NCI-H1694 treated with DMSO at 0.1 percent for 48 hours (cell line): ENCODE measurements at places on chromosomes 5 and 9.
A peak's percentile ranks its signal among the peaks of the same experiment; 100 is the strongest.

DNA sequence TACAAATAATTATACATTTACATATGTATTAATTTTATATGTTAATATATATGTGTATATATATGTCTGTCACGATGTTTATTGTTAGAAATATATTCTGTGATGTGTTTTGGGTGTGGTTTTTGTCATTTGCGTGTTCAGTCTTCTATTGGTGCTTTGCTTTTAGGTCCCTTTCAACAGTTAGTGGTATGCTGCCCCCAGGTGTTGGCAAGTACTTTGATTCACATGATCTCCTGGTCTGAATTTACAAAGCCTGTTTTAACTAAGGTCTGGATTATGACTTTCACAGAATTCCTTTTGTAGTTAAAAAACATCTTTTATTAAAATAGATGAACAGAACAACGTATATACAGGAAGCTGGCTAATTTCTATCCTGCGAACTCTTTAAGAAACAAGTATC is 271.5 kb downstream of the CCDC171 start:
- DNase-seq, result no peak

DNA sequence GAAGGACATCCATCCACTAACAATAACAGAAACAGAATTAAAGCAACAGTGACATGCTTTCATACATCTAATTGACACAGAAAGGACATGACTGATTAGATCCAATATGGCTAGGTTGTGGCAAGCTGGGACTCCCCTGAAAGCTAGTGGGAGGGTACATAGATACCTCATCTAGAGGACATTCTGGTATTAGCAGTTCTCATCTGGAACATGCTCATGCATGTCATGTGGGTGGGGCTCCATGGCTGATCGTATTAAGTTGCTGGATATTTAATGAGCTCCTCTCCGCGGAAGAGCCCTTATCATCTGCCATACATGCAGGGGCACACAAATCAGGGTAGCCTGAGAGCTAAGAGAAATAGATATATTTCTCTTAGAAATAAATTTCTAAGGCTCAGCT is 358.9 kb downstream of the ICE1 start:
- DNase-seq, result no peak

- DNase-seq, result peak; percentile 18
Measured at GRCh38 chr5:170218726-170219125, 14.1 kb upstream of the C5orf58 start.

- no peak for DNase-seq
Measured at GRCh38 chr9:137492464-137493363, 33.6 kb upstream of the NSMF start.

- no peak for DNase-seq
Measured at GRCh38 chr9:105439428-105439827, 8.4 kb upstream of the FSD1L start.

- no peak for DNase-seq
Measured at GRCh38 chr9:112006361-112007020, 109.9 kb downstream of the UGCG start.

GRCh38 chr5:68347536-68347935 is 132.0 kb downstream of the PIK3R1 start:
- DNase-seq, result no peak

GRCh38 chr5:33237471-33237870 is 203.3 kb upstream of the TARS1 start:
- no peak for DNase-seq

DNA sequence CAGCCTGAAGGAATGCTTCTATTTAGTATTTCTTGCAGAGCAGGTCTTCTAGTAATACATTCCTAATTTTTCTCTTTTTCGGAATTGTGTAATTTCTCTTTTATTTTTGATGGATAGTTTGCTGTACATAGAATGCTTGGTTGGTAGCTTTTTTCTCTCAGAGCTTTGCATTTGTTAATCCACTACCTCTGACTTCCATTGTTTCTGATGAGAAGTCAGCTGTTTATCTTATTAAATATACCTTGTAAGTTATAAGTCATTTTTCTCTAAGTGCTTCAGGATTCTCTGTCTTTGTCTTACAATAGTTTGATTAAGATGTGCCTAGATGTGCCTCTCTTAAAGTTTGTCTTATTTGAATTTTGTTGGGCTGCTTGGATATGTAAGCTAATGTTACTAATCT is 101.9 kb downstream of the HTR1A start:
- DNase-seq, result no peak

GRCh38 chr5:3006526-3006925 is 255.0 kb upstream of the IRX2 start:
- no peak for DNase-seq

GRCh38 chr5:122415030-122415800 is 103.2 kb downstream of the SNCAIP start:
- DNase-seq, result peak; percentile 79

- DNase-seq, result no peak
Measured at GRCh38 chr9:92010705-92011536, 60.9 kb upstream of the ROR2 start.

DNA sequence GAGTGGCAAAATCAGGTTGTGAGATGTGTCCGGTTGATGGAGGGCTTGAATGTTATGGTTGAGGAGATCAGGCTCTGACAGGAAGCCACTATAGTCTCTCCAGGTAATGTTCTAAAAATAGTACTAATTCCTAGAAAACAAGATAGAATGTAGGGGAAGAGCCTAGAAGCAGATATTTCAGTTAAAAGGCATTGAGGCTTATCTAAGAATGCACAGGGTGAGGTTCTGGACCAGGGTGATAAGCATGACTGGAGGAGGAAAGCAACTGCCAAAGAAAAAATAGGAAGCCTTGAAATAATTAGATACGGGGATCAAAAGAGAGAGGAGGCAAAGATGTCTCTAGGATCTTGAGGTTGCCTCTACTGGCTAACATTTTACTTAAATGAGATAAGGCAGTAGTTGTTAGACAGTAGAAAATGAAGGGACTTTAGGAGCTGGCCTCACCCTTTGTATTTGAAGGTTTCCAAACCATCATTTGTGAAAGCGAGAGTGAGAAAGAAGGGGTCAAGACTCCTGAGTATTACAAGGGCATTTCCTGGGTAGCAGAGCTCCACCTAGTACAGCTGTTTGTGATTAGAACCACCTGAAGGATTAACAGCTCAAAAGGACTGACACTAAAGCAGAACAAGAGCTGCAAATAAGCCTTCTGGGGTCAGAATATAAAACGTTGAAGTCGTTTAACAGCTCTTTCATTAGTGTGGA is 15.4 kb upstream of the ARL15 start:
- no peak for DNase-seq

GRCh38 chr9:114953959-114954358 is 23.6 kb upstream of the TNFSF8 start:
- DNase-seq, result no peak

GRCh38 chr5:83360573-83360972 is 111.0 kb upstream of the VCAN start:
- no peak for DNase-seq

DNA sequence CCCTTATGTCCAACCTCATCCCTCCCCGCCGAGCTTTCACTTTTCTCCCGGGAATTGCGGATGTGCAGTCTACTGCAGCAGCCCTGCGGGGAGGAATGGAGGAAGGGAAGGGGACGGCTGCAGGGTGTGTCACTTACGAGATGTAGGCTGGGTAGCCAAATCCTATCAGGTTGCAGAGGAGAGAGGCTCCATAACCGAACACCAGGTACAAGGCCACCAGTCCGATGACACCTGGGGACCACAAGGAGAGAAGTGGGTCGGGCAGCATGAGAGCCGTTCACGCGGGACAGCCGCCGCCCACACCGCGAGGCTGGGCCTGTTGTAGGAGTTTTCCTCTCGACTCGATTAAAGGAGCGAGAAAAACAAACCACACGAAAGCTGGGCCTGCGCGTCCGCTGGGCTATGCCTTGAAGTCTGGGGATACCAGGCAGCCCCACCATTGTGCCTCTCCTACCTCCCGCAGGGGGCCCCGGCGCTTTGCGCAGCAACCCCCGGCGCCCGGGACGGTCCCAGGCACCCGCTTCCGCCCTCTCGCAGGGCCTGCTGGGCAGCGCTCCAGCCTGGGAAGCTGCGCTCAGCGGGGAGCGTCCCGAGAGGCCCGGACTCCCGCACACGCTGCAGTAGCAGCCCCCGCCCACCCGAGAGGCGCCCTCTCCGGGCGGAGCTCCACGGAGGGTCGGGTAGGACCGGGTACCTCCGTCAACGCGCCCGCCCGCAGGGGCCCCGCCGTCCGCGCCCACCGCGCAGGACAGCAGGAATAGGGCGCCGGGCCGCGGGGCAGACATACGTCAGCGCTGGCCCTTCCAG is 798 bp downstream of the REEP5 start:
- peak; percentile 49 for DNase-seq

GRCh38 chr9:86721226-86721781 is 226.0 kb downstream of the GAS1 start:
- DNase-seq, result no peak

GRCh38 chr9:70260606-70261005 is 1.8 kb downstream of the SMC5 start:
- no peak for DNase-seq

DNA sequence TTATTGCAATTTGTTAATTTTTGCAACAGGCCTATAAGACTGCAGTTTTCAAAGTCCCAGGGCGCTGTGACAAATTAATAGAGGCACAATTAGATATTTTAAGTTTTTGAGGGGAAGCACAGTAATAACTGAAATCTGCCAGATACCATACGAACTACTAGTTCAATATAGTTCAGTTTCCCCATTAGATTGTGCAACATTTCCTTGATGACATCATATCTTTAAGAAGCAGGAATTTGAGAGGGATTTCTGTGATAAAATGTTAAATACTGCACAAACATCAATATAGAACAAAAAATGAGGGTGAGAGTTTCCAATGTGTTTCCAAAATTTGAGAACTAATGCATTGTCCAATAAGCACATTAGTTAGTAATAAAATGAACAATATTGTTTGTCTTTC is 56.7 kb upstream of the GRIN3A start:
- DNase-seq, result no peak
